ENCODE measurements at places on chromosomes 7 and 10.

DNA sequence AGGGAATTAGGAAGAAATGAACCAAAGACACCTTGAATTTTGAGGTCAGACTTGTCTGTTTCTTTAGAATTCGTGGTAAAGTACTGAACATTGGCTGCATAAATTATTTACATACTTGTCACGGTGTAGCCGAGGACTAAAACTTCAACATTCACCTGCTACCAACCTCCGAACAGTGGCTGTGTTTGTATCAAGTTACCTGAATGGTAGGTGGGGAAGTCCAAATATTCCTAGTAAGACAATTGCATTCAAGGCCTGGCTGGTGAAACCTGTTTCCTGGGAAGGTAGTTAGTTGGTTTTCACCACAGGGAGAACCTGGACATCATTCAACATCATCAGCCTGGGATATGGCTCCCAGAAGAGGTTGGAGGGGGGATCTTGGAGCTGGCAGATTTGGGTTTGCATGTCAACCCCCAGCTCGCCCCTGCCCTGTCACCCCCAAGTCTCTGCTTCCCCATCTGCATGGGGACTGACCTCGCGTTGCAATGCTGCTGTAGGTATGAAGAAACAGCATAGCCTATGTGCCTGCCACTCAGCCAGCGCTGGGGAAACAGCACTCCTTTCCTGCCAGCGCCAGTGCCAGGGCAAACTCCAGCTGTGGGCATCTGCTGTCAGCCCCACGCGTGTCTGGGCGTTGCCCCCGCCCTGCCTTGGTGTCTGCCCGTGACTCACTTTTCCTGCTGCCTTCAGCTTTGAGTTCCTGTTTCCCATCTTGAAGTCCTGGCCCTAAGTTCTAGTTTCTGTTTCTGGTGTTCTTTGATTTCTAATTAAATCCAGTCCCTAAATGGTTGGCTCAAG is 12.7 kb upstream of the LARP4B start:
- peak; percentile 55 for DNase-seq

- DNase-seq: no peak
Measured at GRCh38 chr10:122181876-122182275, 89.2 kb upstream of the BTBD16 start.

DNA sequence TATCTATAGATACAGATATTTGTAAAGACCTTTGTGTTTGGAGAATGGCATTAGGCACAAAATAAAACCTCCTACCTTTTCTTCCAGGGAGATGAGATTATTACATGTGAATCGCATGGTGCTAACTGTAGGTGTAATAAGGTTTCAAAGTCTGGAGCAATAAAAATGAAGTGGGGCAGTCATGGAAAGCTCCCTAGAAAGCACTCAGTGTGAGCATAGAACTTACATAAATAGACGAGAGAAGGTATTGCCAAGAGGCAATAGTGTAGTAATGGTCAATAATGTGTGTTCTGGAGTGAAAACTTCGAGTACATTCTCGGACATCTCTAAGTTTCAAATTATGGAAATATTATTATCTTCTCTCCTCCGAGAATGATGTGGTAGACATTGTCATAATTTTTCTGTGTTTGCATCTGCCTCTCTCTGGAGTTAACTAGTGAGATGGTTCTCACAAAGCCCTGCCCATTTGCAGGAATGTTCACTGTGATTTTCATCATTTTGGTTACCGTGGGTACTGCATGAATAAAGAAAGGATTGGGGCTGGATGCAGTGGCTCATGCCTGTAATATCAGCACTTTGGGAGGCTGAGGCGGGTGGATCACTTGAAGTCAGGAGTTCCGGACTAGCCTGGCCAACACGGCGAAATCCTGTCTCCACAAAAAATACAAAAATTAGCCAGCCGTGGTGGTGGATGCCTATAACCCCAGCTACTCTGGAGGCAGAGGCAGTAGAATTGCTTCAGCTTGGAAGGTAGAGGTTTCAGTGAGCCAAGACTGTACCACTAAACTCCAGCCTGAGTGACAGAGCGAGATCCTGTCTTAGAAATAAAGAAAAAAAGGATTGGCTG is 10.6 kb downstream of the VIM start:
- peak; percentile 66 for DNase-seq

- DNase-seq: no peak
Measured at GRCh38 chr7:50486512-50486911, 36.4 kb upstream of the FIGNL1 start.

DNA sequence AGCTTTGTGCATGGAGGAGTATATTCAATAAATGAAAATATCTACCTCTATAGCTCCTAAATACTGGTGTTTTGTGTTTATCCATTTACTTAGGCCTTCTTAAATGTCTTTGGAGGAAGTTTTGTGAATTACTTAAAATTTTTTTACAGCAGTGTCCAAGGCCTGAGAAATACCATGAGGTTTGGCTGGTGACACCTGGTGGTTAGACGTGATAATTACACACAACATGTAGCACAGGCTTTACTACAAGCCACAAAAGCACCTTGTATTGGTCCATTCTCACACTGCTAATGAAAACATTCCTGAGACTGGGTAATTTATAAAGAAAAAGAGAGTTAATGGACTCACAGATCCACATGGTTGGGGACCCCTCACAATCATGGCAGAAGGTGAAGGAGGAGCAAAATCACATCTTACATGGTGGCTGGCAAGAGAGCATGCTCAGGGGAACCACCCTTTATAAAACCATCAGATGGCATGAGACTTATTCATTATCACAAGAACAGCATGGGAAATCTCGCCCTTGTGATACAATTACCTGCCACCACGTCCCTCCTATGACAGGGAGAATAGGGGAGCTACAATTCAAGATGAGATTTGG is 20.6 kb downstream of the HYAL4 start:
- DNase-seq: no peak

DNA sequence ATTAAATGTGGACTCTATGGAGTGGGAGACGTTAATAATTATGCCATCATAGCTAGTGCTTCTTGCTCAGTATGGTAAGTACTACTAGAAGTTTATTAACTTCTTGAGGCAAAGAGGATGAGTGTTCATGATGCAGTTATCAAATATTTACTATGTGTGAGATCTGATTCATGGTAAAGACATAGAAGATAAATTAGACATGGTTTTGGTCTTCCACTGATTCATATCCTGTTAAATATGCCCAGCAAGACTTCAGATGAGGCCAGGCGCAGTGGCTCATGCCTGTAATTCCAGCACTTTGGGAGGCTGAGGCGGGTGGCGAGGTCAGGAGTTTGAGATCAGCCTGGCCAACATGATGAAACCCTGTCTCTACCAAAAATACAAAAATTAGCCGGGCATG is 547.1 kb upstream of the ANKRD30A start:
- no peak for DNase-seq
